ENCODE measurements at places on chromosomes 6 and 20.

DNA sequence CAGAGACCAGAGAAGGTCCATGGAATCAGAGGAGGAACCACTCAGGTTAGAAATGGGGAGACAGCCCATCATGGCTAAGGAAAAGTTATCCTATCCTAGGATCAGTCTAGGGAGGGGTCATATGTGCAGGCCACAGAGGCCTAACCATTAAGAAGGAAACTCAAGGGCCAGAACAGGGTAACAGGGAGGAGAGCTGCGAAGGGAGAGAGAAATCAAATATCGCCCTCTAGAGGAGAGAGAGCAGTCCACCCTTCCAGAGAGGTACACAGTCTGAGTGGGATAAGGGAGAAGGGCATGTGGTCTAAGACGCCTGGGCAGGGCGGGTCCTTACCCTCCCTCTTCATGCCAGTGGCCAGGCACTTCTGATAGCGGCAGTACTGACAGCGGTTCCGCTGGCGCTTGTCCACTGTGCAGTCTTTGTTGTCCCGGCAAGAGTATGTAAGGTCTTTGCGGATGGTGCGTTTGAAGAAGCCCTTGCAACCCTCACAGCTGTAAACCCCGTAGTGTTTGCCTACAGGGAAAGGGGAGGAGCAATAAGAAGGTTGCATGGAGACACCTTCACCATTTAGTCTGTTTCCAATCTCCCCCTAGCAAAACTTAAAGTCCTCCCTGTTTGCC, 2.9 kb downstream of the RXRB start:
- DNase-seq, result no peak

DNA sequence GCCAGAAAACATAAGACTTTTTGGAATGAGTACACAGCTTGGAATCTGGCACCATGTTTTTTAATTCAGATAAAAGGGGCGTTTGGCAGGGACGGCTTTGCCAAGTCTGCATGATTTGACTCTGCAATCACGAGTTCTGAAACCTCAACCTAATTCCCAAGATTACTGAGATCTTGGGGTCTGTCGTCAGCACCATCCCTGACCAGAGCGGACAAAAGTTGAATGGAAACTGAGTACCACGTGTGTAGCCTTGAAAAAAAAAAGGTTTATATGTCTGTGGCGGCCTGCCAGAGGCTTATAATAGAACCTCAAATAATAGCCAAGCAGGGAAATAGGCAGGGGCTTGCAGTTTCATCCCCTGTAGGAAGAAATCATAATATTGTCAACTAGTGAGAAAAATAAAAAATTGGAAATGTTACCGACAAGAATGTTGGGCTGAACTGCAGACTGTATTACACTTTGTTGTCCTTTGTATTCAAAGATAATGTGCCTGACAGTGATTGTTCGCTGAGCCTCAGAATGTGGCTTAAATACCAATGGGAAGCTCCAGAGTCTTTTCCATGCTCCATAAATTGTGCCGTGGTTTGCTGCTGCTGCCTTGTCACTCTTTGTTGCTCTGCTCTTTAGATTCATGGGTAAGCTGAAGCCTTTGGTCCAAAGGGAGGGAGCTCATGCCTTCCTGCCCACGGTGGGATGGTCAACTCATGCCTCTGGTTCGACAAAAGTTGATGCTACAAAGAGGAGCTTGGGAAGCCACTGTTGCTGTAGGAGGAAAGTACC, 118.8 kb upstream of the ARID1B start:
- DNase-seq, result peak; percentile 34

GRCh38 chr20:30288346-30288745, 969.1 kb upstream of the DEFB115 start:
- no peak for DNase-seq

- DNase-seq, result no peak
These were observed 203.4 kb downstream of the TTLL2 start for GRCh38 chr6:167528239-167528638.

DNA sequence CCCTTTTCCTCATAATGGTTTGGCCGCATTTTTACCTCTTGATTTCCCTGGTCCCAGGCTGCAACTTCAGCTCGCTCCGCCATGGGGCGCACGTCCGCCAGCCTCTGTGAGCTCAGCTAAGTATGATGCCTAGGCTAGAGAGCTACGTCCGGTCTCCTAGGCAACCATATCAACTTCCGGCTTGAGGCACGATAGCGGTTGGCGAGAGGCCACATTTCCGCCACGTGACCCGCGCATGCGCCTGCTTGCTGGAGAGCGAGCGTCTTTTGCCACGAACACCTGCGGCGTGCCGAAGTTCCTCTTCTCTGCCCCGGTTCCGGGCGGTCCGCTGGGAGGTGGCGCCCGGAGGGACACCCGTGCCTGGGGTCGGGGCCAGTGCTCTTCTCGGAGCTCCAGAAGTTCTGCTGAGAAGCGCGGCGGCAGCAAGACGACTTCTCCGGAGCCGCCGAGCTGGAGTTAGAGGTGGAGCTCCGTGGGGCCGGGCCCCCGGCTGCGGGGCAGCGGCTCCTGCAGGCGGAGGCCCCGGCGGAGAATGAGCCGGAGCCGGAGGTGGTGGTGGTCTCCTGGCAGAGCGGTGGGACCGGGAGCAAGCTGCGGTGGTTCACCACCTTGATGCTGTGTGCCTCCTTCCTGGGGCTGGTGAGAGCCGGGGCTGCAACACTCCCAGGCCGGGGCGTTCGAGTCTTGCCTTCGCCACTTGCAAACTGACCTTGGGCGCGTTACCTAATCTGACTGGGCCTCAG, 172.0 kb downstream of the SLC16A10 start:
- peak; percentile 98 for DNase-seq

- no peak for DNase-seq
These were observed 1.4 kb downstream of the MC3R start for GRCh38 chr20:56249956-56250355.

- DNase-seq, result no peak
These were observed 188.2 kb downstream of the CDKAL1 start for GRCh38 chr6:20722455-20722854.

- no peak for DNase-seq
These were observed 3.0 kb downstream of the ENPP3 start for GRCh38 chr6:131640100-131640499.

- DNase-seq, result no peak
These were observed 41.8 kb downstream of the TIAM2 start for GRCh38 chr6:155036907-155037306.

GRCh38 chr6:33716890-33717632, 5.6 kb upstream of the UQCC2 start:
- DNase-seq, result no peak

- peak; percentile 59 for DNase-seq
These were observed 607.1 kb downstream of the COL12A1 start for GRCh38 chr6:74598462-74599393.

- no peak for DNase-seq
These were observed 508.4 kb upstream of the EPHA7 start for GRCh38 chr6:93927731-93928130.

GRCh38 chr6:35080016-35080680, 61.0 kb downstream of the TCP11 start:
- DNase-seq, result no peak

DNA sequence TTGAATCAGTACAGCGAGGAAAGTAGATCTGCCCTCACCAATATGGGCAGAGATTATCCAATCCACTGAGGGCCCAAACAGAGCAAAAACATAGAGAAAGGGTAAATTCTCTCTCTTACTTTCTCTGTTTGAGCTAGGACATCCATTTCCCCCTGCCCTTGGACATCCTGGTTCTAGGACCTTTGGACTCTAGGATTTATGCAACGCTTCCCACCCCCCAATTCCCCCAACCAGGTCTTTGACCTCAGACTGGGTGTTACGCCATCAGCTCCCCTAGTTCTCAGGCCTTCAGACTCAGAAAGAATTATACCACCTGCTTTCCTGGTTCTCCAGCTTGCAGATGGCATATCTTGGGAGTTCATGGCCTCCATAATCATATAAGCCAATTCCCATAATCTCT, 10.2 kb upstream of the B3GAT2 start:
- no peak for DNase-seq

DNA sequence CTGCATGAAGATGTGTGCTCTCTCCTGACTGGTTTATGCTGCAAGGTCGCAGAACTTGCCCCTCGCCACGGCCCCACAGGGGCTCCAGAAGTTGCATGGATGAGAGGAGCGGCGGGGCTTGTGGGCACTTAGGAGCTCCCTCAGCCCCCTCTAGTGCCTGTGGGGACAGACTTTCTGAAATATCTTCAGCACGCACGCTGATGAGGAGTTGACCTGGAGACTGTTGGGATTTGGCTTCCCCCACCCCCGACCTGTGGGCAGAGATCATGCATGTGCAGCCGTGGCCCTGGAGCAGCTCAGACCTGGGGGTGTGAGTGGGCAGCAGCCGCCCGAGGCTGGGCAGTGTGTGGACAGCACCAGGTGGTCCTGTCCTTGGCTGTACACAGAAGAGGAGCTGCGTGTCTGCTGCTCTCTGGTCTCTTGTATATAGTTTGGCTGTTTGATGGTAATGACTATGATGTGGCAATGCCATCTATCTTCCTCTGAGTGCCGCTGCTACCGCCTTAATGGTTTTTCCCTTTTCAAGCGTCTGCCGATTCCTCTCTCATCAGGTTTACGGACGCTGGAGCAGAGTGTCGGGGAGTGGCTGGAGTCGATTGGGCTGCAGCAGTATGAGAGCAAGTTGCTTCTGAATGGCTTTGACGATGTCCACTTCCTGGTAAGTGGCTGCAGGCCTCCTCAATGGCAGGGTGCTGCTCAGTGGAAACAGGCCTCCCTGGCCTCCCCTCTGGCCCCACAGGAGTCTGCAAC, 81.4 kb downstream of the TCP11 start:
- no peak for DNase-seq

DNA sequence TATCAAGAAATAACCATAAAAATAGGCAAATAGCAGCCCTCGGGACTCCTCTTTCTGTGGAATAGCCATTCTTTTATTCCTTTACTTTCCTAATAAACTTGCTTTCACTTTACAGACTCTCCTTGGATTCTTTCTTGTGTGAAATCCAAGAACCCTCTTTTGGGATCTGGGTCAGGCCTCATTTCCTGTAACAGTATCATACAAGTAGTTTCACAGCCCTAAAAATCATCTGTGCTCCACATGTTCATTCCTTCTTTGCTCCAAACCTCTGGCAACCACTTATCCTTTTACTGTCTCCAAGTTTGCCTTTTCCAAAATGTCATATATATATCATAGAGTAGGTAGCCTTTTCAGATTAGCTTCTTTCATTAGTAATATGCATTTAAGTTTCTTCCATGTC, 13.5 kb upstream of the NT5E start:
- no peak for DNase-seq

- no peak for DNase-seq
These were observed 250.8 kb upstream of the RNF24 start for GRCh38 chr20:4266183-4266582.

GRCh38 chr6:87705070-87705691, 3.1 kb upstream of the AKIRIN2 start:
- no peak for DNase-seq

DNA sequence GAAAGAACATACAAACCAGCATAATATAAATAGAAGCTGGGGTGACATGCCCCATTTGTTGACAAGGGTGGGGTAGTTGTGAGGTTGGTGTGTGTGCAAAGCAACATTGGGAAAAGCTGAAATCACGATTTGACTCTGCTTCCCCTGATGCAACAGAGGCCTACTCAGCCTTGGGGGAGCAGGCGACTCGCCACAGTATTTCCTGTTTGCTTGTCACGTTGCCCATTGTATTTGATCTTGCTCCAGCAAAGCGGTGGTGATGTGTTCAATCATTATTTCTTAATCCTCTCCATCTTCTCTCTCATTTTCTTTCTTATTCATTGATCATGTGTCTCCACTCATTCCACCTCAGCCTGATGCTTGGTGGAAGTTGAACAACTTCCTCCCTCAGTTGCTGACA, 165.8 kb upstream of the CITED2 start:
- DNase-seq, result peak; percentile 79

DNA sequence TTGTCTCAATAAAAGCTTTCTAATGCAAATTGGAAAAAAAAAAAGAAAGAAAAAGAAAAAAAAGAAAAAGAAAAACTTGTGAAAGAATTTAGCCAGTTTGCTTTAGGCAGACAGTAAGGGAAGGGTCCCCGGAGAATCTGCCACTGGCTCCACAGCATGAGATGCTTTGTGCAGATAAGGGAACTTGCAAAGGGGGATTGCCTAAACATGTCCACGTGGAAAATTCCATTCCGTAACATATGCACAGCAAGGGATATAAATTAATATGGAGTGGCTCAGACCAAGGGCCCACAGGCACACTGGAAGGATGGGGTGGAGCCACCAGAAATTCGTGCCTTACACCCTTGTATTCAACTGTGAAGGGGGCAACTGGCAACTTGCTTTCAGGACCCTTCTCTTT, 45.4 kb downstream of the MKKS start:
- DNase-seq, result no peak

Measured in GM04504 (cell line).